ENCODE measurements at places on chromosomes 6 and 20. TPM values are rescaled to one million over a fixed set of nuclear protein-coding genes. Genes with fewer than 3 reads are reported as not detected.

Gene STMND1
- total RNA-seq: not detected

GRCh38 chr20:54284928-54285704, 77.2 kb downstream of the PFDN4 start:
- DNase-seq: no peak

- no peak for DNase-seq
Measured at GRCh38 chr6:3531481-3531880, 74.6 kb upstream of the SLC22A23 start.

DNA sequence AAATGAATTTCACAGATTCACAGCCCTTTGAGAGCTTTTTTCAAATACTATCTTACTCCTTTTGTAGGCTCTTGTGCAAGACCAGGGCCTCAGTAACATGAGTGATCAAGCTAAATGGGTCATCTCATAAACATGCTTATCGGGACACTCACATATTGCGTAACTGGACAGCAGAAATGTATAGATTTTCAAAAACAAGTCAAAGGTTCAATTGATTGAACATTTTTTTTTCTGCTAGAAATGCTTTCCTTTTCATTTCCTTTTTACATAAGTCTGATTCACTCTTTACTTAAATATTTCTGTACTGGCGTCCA, 8.7 kb upstream of the SALL4 start:
- no peak for DNase-seq

DNA sequence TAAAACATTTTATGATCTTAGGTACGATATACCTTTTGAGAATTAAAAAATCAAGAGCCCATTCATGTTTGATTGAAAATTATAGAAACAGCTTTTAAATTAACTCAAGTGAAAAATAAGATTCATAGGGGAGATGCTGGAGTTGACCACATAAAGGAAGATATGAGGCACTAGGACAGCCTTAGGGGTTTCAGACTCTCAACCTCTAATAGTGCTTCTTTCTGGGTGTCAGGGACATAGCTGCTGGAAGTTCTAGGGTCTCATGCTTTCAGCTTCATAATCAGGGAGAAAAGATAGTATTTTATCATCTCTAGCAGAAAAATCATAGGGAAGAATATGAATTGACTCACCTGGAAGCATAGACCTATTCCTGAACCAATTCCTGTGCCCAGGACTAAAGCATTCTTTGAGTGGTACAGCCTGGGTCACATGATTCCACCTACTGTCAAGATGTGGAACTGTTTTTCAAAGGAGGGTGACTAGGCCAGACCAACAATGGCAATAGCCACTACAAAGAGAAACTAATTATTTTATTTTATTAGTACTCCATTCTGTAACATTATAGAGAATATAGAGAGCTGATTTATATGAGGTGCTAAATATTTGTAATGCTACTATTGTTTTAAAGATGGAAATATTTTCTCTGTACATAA, 27.8 kb upstream of the CENPW start:
- DNase-seq: peak; percentile 71

- DNase-seq: no peak
Measured at GRCh38 chr6:123636782-123637181, at the start of gene TRDN. Gene TRDN, minus strand, starts transcription at chr6:123636950. Its CDS starts 175 bp downstream, at chr6:123636775.

Gene CTAGE9
- not detected for total RNA-seq

DNA sequence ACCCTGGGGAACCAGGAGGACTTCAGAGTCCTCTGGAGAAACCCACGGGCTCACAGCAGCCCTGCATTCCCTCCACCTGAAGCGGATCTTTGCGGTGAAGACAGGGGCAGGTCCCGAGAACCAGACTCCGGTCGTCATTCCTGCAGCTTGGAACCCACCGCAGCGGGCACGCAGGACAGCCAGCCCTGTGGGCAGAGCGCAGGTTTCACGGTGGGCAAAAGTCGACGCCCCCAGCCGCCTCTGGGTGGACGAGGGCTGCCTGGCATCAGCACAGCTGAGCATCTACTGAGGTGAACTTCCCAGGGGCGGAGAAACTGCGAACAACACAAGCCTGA, 118.3 kb downstream of the PSMB1 start:
- DNase-seq: peak; percentile 60

GRCh38 chr20:55415567-55416142, 589.7 kb downstream of the CBLN4 start:
- no peak for DNase-seq

DNA sequence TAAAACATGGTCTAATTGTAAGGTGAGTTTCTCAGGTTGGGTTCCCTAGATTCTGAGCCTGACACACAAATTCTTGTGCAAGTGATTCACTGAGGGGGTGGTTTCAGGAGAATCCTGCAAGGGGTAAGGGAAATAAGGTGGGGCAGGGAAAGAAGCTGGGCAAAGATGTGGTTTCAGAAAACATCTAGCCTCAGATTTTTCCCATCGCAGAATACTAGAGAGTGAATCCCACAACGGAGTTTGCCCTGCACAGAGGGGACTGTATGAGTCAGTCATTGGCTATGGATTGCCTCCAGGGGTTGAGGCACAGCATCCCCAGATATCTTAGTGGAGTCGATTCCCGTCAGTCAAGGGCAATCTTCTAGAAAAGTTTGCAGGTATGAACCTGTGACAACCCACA, 65.2 kb downstream of the PRL start:
- no peak for DNase-seq

DNA sequence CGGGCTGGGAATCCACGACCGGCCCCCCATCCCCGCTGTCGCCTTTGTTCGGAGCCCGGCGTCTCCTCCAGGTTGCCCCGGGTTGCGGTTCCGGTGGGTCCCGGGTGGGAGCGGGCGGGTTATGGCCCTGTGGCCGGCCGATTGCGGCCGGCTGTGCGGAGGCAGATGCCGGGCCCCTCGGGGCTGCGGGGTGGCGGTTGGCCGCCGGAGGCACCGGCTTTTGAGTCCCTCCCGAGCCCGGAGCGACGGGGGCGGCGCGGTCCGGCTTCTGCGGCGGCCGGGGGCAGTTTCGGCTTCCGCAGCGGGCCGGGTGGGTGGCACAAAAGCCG, 431 bp downstream of the LOC128125822 start:
- peak; percentile 66 for DNase-seq

- DNase-seq: no peak
Measured at GRCh38 chr20:12554426-12554825, 454.3 kb upstream of the SPTLC3 start.

DNA sequence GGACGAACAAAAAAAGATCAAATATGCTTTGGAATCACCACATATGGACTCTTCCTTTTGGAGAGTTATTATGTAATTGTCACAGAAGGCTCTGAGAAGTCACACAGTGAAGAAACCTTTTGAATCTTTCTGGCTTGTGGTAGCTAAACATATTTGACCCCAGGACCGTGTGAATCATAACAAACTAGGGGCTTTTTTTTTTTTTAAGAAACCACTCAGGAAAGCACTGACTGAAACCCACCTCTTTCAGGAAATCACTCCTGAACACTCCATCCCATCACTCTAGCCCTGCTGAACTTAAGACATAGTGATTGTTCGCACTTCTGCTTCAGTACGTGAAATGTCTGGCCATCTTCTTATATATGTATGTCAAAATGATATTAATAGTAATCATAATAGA, 495.9 kb upstream of the ARID1B start:
- DNase-seq: no peak

- DNase-seq: no peak
Measured at GRCh38 chr20:57159193-57159851, 107.1 kb downstream of the BMP7 start.

- no peak for DNase-seq
Measured at GRCh38 chr6:155443168-155443567, 12.5 kb downstream of the NOX3 start.
